ENCODE measurements at places on chromosomes 7 and 10.

DNA sequence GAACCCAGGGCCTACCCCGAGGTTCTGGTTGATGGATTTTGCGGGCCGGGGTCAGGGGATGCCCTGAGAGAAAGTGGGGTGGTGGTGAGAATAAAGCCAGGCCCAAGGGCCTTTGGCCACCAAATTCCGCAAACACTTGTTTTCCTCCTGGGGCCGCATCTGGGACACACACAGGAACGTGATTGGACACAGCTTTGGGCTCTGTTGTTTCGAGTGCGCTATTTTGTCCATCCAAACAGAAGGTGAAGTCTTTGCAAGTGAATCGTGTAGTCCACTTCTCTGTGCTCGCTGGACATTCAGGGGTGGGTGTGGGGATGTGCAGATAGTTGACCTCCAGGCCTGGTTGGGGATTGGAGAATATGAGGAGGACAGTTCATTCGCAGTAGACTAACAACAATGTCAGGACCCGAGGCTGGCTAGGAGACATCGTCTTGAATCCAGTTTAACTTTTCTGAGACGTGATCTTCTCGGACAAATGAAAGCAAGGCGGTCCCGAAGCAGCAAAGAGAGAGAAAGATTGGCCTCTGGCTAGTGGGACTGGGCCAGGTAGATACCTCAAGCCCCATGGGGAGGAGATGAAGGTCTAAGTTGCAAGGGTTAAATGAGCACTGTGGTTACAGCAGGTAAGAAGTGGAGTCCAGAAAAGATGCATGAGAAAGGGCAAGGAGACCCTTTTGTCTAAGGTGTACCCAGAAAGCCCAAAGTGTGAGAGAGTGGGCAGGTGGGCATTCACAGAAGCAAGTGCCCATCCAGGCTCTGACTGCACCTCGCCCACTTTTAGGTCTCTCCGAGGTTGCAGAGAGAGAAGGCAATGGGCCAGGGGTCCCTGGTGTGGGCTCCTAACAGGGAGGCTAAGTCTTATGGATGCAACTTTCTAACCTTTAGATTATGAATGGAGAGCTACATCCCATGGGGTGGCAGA is 764 bp upstream of the FAM131B start:
- no peak for DNase-seq

- no peak for DNase-seq
These were observed 422 bp downstream of the AP1S1 start for GRCh38 chr7:101154693-101155102.

DNA sequence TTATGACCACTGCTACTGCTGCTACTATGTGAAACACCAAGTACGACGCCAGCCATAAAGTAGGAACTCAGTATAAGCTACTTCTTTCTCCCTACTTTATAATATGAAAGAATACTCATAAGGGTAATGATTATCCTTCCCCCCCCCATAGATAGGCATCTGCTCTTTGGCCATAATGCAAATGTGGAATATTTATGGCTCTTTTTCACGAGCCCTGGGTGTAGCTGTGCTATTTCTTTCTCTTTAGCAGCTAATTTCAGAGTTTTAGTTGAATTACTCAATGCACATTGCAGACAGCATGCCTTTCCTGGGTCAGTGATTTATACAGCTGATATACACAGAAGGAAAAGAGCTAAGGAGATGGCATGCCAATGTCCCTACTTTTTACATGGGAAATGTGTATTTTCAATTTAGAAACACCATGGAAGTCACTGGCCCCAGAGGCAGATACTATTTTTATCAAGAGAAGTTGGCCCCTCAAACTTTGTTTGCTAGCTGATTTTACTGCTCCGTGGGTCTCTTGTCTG is 234.1 kb upstream of the KIAA1217 start:
- no peak for DNase-seq

- no peak for DNase-seq
These were observed 20.3 kb downstream of the TECTB start for GRCh38 chr10:112303528-112303927.

DNA sequence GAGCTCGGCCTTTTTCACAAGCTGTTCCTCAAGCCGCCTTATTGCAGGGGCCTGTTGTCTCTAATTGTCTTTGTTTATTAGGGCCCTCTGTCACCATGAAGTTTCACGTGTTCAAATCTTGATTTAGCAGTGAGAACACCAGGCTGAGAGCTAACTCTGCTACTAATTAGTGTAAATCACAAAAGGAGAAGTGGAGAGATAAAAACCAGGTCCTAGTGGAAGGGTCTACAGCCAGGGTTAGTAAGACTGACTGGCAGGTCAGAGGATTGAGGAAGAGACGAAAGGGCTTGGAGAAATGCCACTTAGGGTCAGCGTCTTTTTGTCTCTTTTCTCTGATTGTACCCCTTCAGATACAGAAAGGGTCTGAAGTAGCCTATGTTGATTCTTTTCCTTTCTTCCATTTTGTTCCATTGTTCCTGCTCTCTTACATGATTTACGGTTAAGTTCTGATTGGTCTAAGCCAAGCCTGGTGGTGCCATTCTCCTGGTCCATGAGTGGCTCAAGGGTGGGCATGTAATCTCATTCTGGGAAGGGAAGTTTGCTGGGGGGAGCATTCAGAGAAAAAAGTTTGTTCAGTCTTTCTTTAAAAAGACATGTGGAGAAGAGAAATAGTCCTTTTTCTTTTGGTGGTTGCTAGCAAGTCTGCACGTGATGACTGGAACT is 21.3 kb downstream of the SSMEM1 start:
- DNase-seq, result no peak

GRCh38 chr7:150337179-150337578 is 4.2 kb downstream of the RARRES2 start:
- DNase-seq, result no peak

GRCh38 chr10:60224066-60224705 is 165.5 kb downstream of the ANK3 start:
- DNase-seq, result no peak

DNA sequence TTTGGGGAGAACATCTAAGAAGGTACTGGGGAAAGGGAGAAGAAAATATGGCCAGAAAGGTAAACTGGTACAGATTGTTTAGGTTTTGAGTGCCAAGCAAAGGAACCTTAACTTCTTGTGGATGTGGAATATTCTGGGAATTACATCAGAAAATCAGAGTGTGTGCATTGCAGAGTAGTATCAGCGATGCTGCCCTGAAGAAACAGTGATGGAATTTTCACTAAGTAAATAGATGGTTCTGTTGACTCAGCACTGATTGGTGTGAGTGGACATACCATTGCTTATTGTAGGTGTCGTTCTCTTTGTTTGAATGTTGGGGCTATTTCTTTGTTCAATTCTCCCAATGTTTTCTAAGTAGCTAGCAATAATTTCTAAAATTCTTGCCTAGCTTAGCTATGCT is 24.4 kb upstream of the AKR1B1 start:
- DNase-seq, result no peak

DNA sequence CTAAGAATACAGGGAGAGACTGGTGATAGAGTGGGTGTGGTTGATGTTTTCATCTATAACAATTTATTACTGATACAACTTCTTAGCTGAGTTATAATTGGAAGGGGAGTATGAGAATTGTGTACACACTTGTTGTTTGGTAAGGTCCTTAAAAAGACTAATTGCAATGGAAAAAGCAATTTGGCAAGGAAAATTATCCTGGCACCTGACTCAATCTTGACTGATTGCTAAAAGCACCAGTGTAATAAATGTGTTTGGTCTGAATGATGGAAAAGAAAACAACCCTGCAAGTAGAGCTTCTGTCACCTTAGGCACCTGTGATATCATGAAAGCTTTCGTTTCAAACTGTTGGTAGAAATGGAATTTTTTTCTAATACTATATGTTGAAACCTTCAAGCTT is 6.7 kb upstream of the GSDME start:
- DNase-seq, result no peak

- DNase-seq, result no peak
These were observed 8.0 kb downstream of the VSIR start for GRCh38 chr10:71765176-71765904.

DNA sequence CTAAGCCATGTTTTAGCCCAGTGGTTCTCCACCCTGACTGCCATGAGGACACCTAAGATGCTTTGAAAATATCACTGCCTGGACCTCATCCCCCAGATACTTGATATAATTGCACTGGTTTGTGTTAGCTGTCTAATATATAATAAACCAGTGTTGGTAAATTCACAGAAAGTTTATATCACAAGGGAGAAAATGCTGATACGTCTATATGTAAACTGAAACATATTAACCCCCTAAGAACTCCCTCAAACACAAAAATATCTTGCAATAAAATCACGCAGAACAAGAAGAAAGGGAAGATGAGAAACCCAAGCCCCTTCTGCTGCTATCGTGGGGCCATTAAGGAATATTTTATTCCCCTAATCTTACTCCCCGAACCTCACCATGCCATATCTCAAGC is 8.2 kb downstream of the IMMP2L start:
- no peak for DNase-seq

GRCh38 chr7:130292682-130293257 is at the start of gene CPA4:
Gene CPA4, plus strand, starts transcription at chr7:130293161. Its CDS starts 20 bp downstream, at chr7:130293181.
- no peak for DNase-seq

DNA sequence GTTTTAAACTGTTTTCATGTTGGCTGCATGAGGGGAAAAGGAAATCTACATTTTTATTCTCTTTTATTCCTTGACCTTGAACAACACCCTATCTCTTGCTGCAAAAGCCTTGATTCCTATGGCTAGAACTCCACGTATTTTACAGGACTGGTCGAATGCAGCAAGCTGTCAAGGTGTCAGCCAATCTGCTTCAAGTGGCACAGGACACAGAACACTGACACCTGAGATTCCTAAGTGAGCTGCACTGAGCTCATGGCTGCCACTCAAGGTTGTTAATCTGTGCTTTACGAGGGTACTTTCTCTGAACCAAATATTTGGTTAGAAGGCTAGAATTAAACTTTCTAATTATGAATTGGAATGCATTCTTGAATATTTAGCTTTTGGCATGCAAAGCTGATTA is 349.7 kb upstream of the COBL start:
- no peak for DNase-seq

- DNase-seq, result no peak
These were observed 17.2 kb downstream of the LMBR1 start for GRCh38 chr7:156875766-156876165.

DNA sequence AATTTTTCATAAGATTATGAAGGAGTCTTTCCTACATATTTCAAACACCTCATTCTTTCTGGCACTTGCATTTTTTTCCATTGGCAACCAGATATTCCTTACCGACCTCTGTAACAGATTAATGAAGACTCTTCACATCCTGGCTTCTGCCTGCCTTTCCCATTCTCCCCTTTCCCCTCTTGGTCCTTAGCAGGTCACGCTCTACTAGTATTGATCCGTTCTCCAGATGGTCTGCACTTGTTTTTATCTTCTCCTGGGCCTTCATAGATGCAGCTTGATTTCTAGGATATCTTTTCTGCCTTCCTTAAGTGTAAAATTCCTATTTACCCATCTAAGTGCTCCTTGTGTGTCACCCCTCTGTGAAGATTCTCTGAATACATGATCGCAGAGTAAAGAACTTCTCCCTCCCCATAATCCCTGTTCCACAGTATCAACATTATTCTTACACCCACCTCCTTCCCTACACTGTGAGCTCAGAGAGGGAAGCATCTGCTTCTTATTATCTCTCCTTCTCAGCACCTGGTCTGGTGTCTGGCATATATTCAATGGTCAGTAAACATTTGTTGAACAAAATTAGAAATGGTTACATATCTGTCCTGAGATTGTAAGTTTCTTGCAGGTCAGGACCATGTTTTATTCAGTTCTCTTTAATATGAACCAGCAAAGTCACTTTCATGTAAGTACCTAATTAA is 654.2 kb downstream of the REEP3 start:
- DNase-seq, result no peak

GRCh38 chr7:99840136-99840869 is 12.5 kb downstream of the CYP3A43 start:
- DNase-seq, result no peak

GRCh38 chr7:45399069-45399468 is 175.1 kb upstream of the ADCY1 start:
- DNase-seq, result no peak

DNA sequence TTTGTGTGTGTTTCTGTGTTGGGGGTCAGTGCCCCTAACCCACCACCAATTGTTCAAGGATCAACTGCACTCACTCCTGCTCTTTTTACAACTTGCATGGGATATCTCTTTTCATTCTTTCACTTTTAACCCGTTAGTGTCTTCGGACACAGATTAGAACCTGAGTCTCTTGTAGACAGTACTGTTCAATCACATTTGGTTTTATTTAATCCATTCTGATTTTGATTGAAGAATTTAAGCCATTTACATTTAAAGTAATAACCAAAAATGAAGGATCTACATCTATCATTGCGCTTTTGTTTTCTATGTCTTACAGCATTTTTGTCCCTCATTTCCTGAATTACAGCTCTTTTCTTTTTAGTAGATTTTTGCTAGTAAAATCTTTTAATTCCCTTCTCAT is 43.6 kb downstream of the ZNF248 start:
- DNase-seq, result no peak

DNA sequence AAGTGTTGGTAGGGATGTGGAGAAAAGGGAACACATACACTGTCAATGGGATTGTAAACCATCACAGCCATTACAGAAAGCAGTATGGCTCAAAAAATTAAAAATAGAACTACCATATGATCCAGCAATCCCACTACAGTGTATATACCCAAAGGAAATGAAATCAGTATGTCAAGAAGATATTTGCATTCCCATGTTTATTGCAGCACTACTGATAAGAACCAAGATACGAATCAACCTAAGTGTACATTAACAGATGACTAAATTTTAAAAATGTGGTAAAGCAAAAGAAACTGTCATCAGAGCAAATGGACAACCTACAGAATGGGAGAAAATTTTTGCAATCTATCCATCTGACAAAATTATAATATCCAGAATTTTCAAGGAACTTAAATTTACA is 290.4 kb downstream of the IPMK start:
- no peak for DNase-seq

DNA sequence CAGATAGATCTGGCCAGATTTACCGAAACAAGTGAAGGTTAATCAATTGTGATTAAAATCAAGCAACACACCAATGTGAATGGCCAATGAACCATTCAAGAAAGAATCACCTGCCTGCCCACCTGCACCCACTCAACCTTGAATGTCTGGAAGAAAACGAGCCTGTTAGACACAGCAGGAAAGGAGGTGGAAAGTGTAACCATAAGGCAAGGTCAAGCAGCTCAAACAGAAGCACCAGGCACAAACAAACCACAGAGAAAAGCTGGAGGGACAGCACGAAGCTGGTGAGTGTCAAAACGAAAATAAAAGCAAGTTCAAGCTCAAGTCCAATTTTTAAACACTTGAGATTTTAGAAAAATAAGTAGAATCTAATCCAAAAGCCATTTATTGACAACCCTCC is 64.9 kb downstream of the STEAP1B start:
- DNase-seq, result no peak

DNA sequence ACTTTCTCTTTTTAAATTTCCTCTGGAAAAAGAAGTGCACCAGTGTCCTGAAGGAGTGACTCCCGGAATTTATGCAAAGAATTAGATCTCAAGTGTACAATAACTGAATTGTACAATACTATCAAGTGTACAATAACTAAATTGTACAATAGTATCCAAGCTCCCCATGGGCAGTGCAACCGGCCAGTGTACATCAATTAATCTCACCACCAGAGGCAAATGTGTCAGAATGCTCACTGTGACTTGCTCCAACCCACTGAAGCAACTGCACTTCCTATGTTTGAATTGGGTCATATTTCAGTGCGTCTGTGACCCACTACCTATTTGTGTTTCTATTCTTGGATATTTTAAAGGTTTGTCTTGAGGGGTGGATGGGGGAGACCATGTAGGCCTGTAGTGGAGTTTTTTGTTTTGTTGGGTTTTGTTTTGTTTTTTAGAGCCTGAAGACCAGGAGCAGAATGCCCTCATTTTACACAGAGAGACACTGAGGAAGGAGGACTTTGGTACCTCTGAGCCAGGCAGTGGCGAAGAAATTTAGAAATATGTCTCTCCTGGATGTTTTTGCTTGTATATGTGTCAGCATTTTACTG is 78.5 kb upstream of the CTTNBP2 start:
- no peak for DNase-seq

Measured in glutamatergic neuron (in vitro differentiated cells).